Ecto neural progenitor cell (in vitro differentiated cells): ENCODE measurements at places on chromosomes 12 and 14.
A peak's percentile ranks its signal among the peaks of the same experiment; 100 is the strongest.

GRCh38 chr12:93626160-93626559 is 51.0 kb upstream of the CRADD start:
- no peak for DNase-seq

DNA sequence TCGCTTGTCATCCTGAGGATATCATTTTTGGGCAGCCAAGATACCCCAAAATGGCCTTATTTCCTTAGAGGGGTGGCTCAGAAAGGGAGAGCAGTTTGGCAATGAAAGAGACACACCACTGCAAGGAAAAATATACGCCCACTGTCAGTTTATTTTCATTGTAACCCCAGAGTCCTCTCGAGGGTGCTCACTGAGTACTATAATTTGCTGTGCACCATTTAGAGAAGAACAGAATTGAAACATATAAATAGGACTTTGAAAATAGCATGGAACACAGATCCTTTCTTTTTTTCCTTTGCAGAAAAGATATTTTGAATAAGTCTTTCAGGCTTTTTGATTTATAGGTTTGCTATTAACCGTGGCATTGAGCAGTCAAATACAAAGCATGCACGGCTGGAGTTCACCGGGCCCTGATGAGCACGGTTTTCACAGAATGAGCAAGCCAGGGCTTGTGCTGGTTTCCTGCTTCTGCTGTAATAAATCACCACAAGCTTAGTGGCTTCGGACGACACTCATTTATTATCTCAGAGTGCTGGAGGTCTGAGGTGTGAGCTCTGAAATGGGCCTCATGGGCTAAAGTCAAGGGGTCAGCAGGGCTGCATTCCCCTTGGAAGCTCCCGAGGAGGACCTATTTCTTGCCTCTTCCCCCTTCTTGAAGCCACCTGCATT is 152.3 kb downstream of the ZNF664 start:
- DNase-seq = no peak

GRCh38 chr12:26113853-26114719 is 10.8 kb downstream of the BHLHE41 start:
- peak; percentile 97 for DNase-seq

DNA sequence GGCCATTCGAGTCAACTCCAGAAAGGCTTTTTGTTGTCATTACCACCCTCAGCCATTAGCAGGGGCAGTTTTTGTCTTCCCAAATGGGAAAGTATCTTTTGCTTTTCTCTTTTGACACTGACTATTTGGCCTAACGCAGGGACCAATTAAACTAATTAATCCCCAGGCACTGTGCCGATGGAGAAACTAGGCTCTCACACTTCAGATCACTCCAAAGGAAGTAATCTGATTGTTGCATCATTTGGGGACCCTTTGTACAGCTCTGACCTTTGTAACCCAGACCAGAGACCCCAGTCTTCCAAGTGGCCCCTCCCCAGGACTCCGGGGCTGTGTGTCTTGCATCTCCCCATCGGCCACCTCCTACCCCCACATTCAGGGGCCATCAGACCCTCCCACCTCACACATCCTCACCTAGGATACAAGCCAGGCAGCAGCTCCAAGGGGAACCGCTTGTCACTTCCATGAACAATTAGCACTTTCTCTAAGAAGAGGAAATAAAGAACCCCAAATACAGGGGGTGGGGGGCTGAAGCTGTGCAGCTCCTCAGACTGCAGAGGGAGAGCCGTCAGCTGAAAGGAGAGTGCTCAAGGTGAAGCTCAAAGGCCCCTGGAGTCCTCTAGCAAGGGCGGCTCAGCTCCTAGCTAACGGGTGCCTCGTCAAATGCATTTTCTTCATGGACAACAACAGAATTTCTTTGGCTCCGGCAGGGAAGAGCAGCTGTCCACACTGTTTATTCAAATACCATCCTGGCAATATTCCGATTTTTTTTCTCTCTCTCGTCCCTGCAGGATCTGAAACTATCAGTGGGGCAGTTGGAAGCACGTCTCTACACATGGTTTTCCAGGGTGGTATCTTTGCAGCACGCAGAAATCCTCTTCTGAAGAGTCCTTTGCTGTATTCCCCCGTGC is 64.3 kb upstream of the DIO3 start:
- DNase-seq = peak; percentile 41

DNA sequence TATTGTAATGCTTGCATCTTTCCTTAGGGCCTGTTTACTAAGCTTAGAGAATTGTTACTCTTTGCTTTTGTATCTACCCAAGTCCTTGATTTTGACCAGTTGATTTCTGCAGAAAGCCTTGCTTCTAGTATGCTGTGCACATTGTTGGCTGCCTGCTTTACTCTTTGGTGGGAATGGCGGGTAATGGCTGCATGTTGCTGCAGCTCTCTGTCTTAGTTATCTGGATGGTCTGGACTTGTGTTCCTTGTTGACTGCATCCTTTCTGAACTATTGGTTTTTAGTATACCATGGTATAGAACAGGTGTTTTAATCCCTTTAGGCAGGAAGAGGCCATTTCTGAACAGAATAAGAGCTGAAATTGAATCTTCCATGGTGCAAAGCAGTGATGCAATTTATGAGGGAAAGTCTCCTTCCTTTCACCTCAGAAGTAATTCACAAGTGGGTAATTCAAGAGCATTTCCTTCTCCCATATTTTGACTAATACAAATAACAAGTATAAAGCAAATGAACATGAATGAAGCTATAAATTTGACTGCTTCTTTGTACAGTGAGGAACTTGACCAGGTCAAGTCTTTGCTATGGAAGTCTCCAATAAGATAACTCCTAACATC is 466.4 kb downstream of the NPAS3 start:
- no peak for DNase-seq

DNA sequence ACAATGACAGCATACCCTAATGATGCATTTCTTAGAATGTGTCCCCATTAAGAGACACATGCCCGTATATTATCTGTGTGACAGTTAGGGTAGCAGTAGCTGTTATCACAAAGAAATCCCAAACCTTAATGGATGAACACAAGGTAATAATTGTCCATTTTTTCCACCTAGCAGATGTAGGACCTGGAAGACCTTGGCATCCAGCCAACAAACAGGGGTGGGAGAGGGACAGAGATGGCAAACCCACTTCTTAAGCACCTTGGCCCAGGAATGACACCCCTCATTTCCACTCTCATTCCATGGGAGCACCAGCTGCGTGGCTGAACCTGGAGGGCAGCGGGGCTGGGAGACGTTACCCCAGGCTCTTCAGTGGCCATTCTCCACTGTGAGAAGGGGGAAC is 679.0 kb downstream of the AACS start:
- DNase-seq = no peak

DNA sequence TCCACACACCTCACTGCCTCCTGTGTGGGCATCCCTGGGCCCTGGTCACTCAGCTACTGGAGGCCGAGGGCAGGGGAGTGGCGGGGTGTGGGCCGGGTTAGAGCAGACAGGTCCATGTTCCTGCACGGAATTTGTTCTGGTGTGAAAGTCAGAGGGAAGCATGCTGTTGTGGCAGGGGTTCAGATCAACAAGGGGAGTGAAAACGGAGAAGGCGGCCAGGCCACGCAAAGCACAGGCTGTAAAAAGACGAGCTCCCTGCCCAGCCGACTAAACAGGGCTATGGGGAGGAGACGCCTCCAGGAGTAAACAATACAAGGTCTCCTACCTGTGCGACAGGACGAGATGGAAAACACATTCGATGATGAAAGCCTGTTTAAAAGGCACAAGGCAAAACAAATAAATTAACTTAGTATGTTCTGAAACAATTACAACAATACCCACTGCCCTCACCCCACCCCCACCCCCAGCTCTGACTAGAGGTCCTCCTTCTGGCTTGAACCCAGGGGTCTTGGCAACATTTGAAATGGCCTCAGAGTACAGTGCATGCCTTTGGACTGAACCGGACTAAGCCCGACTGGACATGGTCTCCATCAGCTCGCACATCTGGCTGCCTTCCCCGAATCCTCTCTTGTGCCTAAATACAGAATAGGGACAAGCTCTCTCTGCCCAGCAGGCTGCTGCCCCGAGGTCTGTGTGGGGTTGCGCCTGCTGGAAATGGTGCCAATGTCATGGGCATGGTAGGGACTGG is 274.9 kb upstream of the DIO3 start:
- DNase-seq = no peak

- DNase-seq = no peak
Measured at GRCh38 chr12:97681612-97682504, 219.3 kb downstream of the RMST start.

- DNase-seq = no peak
Measured at GRCh38 chr12:66152732-66153131, 17.1 kb downstream of the TMBIM4 start.

GRCh38 chr12:38931461-38931860 is 26.1 kb upstream of the CPNE8 start:
- DNase-seq = no peak

- DNase-seq = no peak
Measured at GRCh38 chr14:26289891-26290486, 307.8 kb downstream of the NOVA1 start.

DNA sequence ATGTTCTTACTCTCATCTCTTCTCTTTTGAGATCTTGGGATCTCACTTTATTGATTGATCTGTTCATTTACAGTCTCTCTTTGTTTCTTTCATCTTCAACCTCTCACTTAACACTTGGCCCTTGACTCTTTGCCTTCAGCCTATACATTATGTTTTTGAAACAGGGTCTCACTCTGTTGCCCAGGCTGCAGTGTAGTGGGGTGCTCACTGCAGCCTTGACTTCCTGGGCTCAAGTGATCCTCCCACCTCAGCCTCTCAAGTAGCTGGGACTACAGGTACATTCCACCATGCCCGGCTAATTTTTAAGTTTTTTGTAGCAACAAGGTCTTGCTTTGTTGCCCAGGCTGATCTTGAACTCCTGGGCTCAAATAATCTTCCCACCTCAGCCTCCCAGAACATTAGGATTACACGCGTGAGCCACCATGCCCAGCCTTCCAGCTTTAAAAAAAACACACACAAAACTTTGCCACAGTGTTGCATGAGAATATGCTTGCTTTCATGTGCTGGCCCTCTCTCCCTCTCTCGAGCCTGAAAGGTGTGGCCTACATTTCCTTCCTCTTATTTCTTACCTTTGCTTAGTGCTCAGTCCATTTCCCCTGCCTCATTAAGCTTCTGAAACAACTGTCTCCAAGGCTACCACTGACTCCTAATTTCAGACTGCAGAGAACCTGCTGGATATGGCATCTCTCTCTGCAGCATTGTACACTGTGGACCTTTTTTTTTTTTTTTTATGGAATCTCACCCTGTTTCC is 9.9 kb downstream of the DIP2B start:
- DNase-seq = no peak

GRCh38 chr14:21205678-21206581 is 50.1 kb upstream of the OR5AU1 start:
- no peak for DNase-seq

DNA sequence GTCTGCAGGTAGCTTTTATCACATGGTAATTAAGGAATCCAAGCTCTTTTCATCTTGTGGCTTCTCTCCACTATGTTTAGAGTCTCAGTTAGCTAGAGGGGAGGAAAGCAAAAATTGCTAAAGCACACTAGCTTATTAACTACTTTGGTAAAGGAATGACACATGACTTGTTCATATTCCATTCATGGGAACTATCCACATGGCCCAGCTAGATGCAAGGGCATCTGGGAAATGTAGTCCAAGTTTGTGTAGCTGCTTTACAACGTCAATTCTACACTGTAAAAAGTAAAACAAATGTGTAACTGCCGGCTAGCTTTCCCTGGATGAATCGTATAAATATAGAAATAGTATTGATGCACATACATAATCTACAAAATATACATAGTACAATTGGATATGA is 244.5 kb upstream of the LRFN5 start:
- no peak for DNase-seq

GRCh38 chr12:94265539-94265938 is 117.2 kb downstream of the PLXNC1 start:
- DNase-seq = no peak

DNA sequence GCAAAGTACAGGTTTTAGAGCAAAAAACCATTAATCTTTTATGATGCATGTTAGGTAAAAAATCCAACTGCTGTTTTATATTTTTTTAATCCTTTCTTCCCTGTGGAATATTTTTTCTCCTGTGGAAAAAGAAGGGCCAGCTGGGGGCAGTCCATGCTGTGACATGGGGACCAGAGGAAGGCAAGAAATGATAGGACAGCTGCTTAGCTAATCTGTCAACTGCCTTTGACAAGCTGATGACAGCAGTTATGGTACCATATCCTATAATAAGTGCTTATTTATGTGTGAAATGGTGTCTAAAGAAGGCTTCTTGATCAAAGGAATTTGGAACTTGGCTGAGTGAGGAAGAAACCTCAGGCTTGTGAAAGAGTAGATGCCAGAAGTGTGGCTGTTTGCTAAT is 452.4 kb upstream of the NOVA1 start:
- no peak for DNase-seq

DNA sequence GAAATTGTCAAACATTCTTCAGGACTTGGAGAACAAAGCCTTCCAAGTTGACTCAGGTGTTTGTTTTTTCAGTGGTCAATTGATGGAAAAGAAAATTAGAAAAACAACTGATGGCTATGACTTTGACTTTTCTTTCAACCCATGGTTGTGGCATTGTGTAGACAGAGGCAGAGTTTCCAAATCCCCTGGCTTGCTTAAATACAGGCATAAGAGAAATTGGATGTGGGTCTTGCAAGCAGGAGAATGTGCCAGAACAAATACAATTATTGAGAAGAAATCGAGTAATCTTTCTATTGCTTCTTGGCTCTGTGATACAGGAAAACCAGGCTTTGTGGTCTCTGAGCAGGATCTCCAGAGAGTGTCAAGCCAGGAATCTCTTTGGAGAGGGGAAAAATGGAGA is 40.9 kb upstream of the FRMD6 start:
- no peak for DNase-seq

DNA sequence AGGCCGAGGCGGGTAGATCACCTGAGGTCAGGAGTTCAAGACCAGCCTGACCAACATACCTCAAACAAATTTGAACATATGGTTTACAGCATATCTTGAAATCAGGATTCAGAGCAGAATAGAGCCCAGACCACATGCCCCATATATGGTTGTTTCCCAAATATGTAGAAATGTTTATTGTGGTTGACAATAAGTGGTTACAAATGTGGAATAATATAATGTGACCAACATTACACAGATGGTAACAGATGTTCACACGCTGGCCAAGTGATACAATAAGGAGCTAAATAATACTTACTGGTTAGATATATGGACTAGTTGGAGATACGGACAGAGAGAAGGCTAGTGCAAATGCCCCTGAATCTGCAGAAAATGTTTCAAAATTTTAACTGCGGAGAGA is 85.3 kb downstream of the MAPKAPK5 start:
- DNase-seq = no peak

- no peak for DNase-seq
Measured at GRCh38 chr14:78992867-78993266, 822.7 kb downstream of the NRXN3 start.

DNA sequence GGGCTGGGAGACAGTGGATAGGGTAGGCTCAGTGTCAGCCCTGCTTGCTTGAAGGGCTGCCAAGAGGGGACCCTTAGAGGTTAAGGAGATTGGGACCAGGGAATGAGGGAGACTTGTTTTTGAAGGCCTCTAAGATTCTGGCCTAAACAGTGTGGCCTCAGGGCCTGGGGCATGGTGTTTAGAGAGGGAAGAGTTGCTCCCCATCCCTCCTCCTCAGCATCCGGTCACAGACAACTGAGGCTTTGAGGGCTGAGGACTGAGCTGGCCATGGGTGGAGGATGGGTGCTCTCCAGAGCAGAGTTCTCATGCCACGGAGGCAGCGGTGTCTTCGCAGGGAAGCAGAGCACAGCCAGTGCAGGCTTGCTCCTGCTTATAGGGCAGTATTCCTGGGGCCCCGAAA is 49.4 kb downstream of the KRT80 start:
- DNase-seq = no peak

- no peak for DNase-seq
Measured at GRCh38 chr12:23581913-23582312, 367.6 kb downstream of the SOX5 start.

GRCh38 chr14:21033133-21033698 is 1.4 kb downstream of the RNASE13 start:
- DNase-seq = no peak
